ENCODE measurements at places on chromosomes 4 and X.

DNA sequence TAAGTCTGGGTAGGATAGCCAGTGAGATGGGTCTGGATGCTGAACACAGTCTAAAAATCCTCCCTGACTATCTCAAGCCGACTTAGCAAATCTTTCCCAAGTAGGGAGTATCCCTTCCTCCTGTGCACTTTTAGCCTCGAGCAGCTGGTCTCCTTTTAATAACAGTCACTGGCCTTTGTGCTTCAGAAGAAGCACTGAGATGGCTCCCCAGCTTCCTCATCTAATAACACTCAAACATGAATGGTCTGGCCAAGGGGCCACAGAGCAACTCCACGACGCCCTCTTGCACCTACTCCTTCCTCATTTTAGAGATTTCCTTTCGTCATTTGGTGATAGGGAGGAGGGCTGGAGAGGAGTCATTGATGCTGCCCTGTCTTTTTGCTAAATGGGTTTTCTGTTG, 78.8 kb upstream of the TMEM150C start:
- no peak for DNase-seq

GRCh38 chr4:81472281-81473182, 825 bp upstream of the RASGEF1B start:
- DNase-seq = peak; percentile 16

DNA sequence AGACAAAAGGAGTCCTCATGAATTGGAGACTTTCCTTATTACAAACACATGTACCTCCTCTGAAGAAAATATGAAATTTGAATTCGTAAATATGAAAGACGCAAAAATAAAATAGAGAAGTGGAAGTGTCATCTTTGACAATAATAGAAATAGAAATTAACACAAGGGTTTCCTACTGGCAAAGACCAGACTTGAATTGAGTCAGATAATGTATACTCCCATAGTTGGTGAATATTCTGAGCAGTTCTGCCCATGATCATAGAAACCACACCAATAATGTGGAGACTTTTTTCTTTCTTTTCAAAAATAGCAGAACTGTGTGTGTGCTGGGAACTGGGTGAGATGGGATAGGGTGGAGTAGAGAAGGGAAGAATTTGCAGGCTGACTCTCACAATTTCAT, 277.7 kb upstream of the TET2 start:
- no peak for DNase-seq

DNA sequence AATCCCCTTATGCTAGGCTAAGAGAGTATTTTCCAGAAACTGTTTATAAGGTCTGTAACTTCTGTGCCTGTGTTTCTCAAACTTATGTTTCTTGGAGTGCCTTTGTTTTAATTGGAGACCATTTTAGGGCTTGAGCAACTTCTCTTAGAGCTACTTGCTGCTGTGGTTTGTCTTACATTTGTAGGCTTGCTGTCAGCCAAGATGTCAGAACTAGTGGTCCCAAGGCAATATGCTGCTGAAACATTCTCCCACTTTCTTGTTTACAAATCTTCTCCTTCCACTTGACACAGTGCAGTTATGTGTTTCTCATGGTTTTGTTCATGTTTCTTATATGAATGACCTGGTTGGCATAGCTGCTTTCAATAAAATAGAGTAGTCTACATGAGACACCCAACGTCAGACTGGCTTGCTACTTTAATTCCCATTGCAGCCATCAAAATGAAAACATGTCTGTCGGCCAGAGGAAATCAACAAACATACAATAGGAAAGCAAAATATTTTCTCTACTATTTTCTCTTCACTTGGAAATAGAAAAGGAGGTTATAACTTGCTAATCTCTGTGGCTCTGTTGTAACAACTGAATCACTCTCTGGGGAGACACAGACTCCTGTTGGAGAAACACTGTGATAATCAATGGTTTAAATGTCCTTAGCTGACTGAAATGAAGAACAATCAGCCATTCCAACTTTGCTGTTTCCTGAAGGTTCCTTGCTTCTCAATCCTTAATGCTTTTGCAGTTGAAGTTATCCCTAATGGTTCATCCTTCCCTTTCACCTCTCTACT, 426.4 kb downstream of the PDGFC start:
- no peak for DNase-seq

GRCh38 chrX:153941336-153942252, 2.8 kb downstream of the RENBP start:
- no peak for DNase-seq

DNA sequence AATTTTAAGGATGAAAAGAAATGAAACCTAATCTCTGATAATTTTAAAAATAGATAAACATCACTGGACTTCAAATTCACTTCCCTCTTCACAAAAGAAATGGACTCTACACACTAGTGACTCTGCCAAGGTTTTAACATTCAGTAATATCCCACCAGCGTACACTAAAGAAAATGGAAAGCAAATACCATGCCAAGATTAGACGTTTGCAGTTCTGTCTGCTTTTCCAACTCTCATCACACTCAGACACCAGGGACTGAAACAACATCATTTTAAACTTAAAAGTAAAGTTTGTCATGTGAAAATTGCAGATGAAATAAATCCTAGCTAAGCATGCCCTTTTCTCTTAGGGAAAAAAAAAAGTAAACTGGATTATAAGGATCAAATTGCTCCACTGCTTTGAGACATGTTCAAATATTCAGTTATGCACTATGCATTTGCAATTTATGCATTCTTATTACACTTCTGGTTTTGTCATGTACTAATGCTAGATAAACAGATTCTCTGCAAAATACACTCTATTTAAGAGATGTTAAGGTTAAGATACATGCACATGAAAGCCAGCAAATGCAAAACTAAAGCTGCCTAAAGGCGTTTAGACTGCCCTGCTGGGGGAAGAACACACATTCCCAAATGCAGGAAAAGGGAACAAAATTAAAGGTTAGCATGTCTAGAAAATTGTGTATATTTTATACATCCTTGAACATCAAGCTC, 534.4 kb upstream of the EPHA5 start:
- DNase-seq = no peak
